ENCODE measurements at places on chromosomes 5 and 9.

GRCh38 chr5:174083056-174083827, 37.7 kb downstream of the NSG2 start:
- no peak for DNase-seq

DNA sequence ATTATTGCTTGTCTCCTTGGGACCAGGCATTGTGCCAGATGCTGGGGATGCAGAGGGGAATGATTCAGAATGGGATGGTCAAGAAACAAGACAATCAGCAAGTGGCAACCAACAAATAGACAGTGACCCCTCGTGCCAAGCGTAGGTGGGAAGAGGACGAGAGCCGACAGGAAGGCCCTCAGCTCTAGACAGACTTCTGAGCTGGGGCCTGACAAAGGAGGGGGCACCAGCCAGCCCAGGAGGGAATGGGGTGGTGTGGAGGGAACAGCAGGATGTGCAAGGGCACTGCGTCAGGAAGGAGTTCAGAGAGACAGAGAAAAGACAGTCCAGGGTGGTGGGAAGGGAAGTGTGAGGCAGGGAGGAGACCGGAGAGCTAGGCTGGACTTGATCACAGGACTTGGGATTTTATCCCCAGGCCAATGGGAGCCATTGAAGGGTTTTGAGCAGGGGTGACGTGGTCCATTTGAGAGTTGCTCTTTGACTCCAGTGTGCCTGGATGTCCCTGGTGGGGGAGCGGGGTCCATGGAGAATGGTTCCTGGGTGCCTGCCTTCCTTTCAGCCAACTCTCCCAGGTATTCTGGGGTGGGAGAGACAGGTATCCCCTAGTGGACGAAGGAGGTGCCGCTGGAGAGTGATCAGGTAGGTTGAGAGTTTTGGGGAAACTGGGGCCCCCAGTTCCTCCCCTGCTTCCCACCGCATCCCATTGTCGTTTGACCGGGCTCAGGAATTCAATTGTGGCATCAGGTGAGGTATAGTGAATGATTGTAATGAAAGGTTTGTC, 79.3 kb upstream of the ZNF618 start:
- DNase-seq = no peak

- no peak for DNase-seq
Measured at GRCh38 chr9:98603821-98604383, 104.8 kb downstream of the GABBR2 start.

DNA sequence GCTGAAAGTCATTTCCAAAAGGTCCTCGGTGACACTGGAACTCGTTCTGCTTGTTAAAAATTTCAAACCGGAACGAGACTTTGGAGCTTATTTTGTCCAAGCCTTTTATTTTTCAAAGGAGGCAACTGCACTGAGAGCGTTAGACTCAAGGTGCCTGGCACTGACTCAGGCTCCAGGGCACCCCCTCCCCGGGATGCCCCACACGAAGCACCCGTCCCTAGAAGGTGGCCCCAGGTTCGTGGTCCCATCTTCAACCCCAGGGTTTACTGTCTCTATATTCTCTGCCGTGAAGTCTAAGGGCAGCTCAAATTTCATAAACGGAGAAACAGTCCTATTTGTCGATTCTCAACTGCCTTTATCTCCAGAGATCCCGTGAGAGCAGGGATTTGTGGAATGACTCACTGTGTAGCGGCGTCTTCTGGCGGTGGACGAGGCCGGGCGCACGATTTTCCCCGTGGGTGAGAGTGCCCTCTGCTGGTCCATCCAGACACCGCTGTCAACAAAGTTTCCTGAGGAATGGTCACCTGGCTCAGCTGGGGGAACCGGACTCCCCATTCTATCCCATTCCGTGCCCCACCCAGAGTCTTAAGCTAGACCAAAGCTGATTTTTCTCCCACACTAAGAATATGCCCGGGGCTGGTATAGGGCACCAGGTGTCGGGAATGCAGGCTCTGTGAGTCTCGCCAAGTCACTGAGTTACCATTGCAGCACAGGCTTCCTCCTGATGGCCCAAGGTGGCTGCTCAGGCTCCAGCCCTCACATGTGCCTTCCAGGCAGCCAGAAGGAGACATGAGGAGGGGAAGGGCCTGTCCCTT, 27.1 kb upstream of the SLC6A19 start:
- no peak for DNase-seq

- no peak for DNase-seq
Measured at GRCh38 chr9:126307322-126308061, 19.1 kb upstream of the MVB12B start.

- DNase-seq = no peak
Measured at GRCh38 chr5:126004636-126005035, 418.6 kb upstream of the GRAMD2B start.

DNA sequence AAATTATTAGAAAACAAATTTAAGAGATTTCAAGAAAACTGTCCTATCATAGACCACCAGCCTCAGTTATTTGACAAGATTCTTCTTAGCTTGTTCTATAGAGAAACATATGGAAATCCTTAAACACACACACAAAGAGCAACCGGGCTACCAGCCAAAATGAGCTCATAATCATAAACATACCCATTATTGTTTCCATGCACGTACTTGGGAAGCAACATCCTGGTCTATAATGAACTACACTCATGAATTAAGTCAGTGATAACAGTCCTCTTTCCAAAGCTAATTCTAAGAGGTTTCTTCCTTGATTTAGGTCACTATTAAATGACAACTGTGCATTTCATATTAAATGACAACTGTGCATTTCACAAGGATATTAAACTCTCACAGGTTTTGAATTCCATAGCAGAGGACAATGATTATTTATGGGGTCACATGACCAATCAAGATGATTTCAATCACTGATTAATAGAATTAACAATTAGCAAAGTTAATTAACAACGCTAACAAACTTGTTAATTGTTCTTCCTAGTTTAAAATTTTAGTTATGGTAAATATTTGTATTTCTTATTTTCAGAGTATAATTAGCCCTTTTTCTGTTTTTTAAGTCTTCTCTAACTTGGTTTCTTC, 77.0 kb downstream of the OXCT1 start:
- no peak for DNase-seq

GRCh38 chr5:140240987-140241706, 61.8 kb downstream of the PFDN1 start:
- no peak for DNase-seq

GRCh38 chr5:149063017-149063687, at the start of gene SH3TC2:
TSS of gene SH3TC2 (minus strand) at chr5:149063062. CDS start at chr5:149063022, 40 bp downstream.
- no peak for DNase-seq

DNA sequence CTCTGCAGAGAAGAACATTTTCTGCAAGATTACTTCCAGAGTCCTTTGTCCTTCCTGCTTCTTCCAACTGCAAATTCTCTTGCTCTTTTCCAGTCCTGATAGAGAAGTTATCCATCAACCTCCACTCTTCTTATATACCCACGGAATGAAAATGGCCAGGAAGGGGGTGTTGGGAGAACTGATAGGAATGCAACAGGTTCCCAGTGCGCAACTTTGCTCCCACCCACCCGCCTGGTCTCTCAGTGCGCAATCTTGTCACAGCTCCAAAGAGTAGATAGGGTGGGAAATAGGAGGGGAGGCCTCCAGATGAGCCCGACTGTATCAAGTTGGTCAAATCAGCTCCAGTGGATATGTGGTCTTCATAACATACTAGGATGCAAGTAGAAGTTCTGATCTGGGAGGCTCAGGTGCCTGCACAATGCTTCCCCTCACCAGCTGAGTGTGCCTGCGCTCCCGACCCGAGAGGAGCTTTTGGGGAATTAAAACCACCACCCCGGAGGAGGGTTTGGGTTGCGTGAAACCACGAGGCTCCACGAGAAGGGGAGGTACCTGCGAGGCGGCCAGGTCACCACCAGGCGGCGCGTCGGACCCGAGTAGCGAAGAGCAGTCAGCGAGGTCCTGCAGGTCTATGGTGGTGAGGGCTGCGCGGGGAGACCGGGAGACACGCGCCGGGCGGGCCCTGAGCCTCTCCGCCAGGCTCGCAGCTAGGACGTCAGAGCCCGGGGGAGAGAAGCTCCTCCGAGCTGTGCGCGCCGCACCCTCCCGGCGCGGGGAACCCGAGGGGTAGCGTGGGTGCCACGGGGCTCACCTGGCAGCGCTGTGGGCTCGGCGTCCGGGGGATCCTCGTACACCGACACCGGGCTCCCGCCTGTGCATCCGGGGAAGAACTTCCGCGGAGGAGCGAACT, 835 bp downstream of the MCIDAS start:
- DNase-seq = no peak

- no peak for DNase-seq
Measured at GRCh38 chr9:34084562-34084961, 35.9 kb upstream of the UBAP2 start.

- DNase-seq = no peak
Measured at GRCh38 chr5:88539693-88540365, 271.2 kb upstream of the TMEM161B start.

GRCh38 chr5:167639273-167639672, 652.2 kb upstream of the WWC1 start:
- no peak for DNase-seq

DNA sequence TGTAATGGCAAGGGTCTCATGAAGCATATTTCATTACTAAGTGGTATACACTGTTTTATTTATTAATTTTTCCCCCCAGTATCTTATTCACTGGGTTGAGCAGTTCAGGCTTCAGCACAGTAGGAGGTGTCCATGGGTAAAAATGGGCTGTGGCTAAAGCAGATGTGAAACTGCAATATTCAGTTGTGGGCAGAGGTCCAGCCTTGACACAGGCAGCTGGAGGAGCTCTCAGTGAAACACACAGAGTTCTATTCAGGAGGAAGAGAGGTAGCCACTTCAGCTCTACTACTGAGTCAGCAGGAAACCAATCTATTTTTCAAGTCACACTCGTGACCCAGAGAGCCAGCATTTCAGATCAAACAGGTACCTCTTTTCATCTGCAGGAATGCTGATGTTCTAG, 418.3 kb downstream of the CDH10 start:
- no peak for DNase-seq

- no peak for DNase-seq
Measured at GRCh38 chr9:78213712-78214111, 22.2 kb upstream of the CEP78 start.

DNA sequence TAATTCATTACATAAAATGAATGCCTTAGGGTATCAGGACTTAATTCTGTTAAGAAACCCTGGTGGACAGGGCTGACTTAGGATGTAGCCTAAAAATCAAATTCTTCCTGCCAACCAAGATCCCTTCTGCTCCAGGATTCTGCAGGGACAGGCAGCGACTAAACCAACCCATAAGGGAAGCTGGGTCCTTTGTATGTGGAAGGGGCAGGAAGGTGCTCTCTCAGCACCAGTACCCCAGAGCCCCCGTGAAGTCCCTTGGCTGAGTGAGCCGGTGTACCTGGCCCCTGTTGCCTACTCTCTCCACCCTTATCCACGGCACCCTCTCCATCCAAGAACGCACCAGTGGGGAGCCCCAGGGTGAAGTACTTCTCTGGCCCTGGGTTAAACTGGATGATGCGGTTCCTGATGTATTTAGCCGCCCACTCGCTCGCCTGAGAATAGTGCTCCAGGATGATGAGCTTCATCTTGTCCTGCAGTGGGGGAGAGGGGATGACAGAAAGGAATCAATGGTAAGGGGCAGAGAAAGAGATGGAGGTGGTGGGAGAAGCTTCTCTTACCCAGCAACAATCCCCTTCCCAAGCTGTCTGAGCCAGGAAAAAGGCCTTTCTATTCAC, 1.1 kb downstream of the GNPDA1 start:
- DNase-seq = no peak

DNA sequence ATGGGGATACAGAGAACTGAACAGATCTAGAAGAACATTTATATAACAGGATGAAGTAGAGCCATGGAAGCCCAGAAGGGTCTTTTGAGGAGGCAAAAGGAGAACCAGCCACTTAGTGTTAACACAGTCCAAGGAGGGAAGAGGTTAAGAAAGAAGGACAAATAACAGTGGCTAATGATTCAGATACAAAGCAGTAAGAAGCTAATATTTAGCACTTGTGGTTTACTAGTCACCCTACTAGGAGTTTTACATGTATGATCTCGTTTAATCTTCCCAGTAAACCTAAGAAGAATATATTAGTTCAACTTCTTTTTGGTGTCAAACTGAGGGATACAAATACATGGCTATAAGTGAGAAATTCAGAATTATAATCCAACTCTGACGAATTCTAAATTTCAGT, 7.7 kb downstream of the FBXO4 start:
- DNase-seq = no peak

- no peak for DNase-seq
Measured at GRCh38 chr5:153276151-153276550, 214.3 kb upstream of the GRIA1 start.

- no peak for DNase-seq
Measured at GRCh38 chr9:128274245-128274644, 1.6 kb downstream of the GOLGA2 start.

- DNase-seq = no peak
Measured at GRCh38 chr5:158783382-158783781, 316.3 kb downstream of the EBF1 start.

DNA sequence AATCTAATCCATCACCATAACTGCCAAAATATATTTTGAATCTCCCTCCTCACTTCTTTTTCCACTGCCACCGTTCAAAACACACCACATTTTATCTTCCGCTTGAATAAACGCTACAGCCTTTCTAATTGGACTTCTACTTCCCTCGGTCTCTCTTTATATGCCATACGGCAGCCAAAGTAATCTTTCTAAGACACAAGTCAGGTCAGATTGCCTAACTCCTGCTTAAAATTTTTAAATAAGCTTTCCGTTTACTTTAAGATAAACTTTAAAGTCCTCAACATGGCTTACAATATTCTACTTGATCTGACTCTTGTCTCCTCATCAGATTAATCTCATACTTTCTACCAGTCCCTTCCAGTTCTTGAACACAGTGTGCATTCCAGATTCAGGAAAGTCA, 9.7 kb downstream of the AFF4 start:
- no peak for DNase-seq

GRCh38 chr5:115703514-115703913, 77.7 kb upstream of the TMED7 start:
- no peak for DNase-seq

DNA sequence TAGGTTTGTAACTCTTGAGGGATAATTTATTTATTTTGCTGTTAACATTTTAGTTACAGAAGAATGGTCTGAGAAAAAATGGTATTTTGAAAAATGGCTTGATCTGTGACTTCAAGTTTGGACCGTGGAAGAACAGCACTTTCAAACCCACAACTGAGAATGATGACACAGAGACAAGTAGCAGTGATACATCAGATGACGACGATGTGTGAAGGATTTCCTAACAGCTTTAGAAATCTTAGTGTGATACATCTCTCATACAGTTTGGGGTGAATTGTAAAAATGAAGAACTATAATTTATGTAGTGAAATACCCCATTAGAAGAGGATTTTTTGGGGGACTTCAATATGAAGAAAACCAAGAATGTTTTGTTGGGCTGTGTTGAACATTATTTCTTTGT, 88.7 kb downstream of the GPBP1 start:
- no peak for DNase-seq

- DNase-seq = no peak
Measured at GRCh38 chr9:94861589-94862272, 135.2 kb downstream of the AOPEP start.

GRCh38 chr5:29005386-29005785, 1967.0 kb upstream of the CDH9 start:
- no peak for DNase-seq

DNA sequence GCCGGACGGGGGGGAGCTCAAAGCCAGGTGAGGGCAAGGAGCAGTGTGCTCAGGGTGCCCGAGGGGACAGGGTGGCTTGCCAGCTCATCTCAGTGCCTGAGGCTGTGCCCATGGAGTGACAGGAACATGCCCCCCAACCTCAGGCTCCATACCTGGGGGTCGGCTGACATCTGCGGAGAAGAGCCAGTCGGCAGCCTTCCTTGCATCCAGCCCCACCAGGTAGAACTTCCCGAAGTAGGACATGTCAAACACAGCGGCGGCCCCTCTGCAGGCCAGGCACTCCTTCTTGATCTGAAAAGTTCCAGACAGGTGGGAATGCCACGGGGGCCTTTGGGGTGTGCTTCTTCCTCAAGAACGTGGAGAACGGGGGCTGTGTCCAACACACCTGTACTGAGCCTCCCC, 42.1 kb downstream of the SARDH start:
- DNase-seq = no peak

All from stimulated activated CD8-positive, alpha-beta memory T cell treated with anti-CD3 and anti-CD28 coated beads, Interleukin-2, amount 100 ng/mL, for 1 hour (primary cell).